GM10248 (cell line): ENCODE measurements at places on chromosomes 5 and 9.
A peak's percentile ranks its signal among the peaks of the same experiment; 100 is the strongest.

GRCh38 chr9:36193023-36193422 lies 2.3 kb downstream of the CLTA start:
- DNase-seq, result no peak

- DNase-seq, result peak; percentile 48
Measured at GRCh38 chr5:112174959-112175594, 244.0 kb downstream of the EPB41L4A start.

GRCh38 chr9:92660266-92660665 lies 9.7 kb downstream of the IPPK start:
- DNase-seq, result no peak

GRCh38 chr9:23747088-23748075 lies 78.7 kb downstream of the ELAVL2 start:
- DNase-seq, result no peak

GRCh38 chr5:28523888-28524635 lies 1485.7 kb upstream of the CDH9 start:
- no peak for DNase-seq

GRCh38 chr5:121746763-121747162 lies 104.9 kb upstream of the FTMT start:
- no peak for DNase-seq

DNA sequence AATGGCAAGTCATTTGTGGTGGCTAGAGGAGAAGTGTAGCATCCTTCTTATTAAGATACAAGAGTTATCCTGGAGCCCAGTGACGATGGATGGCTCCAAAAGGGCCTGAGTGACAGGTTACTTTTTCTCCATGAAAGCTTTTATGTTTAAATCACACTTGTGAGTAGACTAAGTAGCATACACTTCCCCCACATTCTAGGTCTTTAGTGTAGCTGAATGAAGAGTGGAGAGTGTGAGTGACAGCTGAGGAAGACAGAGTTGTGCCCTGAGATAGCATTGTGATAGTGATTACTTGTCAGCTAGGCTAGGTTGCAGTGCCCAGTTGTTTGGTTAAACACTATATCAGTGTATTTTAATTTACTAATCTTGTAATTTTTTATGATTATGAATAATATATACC lies 337.8 kb downstream of the TENT4A start:
- no peak for DNase-seq

- no peak for DNase-seq
Measured at GRCh38 chr5:58542709-58543108, 40.2 kb upstream of the RAB3C start.

- DNase-seq, result no peak
Measured at GRCh38 chr9:4973902-4974301, 11.2 kb upstream of the JAK2 start.

DNA sequence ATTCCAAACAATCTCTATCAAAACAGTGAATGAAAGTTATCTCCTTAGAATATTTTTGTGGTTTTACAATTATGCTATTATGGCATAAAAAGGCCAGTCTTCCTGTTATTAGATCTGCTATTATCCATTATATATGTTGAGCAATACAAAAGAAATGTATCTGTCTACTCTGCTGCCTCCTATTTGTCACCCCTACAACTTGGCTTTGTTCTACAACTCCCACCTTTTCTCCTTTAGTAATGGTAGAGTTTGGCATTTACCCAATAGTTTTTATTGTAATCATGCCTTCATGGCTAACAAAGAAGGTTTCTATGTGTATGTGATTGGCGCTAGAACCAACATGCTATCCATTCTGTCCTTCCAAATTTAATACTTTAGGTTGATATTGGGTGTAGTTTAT lies 189.2 kb upstream of the PRDM9 start:
- DNase-seq, result no peak

DNA sequence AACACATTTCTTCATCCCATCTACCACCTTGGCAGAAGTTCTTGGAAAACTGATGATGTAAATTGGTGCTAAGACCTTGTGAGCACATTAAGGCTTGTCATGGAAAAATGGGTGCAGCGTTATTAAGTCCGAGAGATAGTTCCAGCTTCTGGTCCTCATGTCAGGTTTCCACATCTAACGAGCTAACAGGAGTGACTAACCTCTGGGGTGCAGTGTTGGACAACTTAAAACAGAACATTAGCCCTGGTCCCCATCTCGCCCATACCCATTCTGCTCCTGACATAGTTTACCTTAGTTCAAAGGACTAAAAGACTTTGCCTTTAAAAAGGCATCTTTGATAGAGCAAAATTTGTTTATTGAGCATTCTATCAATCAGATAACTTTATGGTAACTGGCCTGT lies 128.0 kb downstream of the SLC1A3 start:
- no peak for DNase-seq

DNA sequence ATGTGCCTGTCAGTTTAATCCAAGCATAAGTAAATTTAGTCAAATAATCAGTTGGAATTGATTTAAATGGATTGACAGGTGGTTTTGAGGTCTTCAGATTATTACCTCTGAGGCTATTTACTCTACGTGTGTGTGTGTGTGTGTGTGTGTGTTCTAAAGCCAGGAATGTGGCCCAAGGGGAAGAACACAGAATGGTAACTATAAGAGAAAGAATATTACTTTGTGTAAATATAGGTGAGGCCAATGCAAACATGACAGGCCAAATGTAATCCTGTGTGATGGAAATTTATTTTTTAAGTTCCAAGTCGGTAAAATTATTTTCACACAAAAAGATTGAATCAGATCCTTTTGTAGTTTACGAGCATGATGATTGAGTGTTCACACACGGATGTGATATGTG lies 390.0 kb downstream of the PLK2 start:
- no peak for DNase-seq

- DNase-seq, result no peak
Measured at GRCh38 chr9:131407717-131408195, 13.9 kb downstream of the PRRC2B start.

DNA sequence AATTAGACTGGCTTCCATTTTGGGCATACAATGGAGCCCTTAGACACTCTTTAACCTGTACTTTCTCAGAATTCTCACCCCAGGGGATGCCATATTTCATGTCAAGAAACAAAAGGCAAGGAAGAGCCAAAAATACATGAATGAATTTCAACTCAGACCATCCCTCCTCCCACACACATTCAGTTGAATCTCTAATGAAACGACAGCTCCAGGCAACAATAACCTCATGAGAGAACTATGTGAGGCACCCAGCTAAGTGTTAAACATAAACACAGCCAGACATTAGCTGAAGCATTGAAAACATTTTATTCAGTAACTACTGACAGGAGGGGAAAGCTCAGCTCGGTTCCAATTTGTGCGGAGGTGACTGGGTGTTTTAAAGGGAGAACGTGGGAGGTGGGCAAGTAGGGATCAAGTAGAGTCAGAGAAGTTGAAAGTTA lies 1359.1 kb upstream of the CDH9 start:
- DNase-seq, result no peak

- no peak for DNase-seq
Measured at GRCh38 chr5:133114166-133114932, 62.5 kb downstream of the HSPA4 start.

DNA sequence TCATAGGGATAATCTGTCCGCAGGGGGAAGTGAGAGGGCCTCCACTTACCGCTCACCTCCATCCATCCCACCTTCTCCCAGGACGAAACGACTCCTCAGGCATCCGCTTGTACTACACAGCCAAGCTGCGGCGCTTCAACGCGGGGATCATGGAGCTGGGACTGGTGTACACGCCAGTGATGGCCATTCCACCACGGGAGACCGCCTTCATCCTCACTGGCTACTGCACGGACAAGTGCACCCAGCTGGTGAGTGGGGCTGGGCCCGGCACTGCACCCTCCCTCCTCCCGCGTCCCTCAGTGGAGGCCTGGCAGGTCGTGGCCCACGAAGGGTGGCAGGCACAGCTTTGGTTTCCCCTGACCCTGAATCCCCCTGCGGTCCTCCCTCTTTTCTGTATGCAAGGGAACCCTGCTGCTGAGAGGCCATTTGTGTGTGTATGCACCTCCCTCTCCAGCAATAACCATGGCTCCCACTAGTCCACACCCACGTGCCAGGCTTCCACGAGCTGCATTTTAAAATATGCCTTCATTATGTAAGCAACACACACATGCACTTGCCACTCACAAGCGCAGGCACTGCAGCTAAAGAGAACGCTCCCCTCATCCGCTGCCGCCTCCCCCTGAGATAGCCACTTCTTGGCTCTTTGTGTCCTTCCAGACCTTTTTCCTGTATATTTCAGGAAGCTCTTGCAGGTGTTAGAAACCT lies 11.8 kb downstream of the DBH start:
- DNase-seq, result no peak

DNA sequence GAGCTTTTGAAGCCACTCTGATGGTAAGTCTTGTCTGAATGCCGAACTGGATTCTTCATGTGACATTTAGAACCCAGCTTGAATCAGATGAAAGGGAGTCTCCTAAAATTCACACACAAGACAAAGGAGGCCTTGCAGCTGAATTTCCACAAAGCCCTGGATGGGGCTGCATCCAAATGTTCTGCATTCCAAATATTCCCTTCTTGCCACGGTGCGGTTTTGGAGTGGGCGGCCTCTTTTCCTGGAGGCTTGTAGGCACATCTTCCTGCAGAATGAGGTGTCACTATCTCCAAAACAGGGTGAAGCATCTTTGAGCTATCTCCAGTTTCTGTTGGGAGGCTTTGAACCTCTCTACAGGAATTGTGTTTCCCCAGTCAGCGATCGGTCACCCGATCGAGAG lies 342.7 kb downstream of the ARHGEF28 start:
- no peak for DNase-seq

DNA sequence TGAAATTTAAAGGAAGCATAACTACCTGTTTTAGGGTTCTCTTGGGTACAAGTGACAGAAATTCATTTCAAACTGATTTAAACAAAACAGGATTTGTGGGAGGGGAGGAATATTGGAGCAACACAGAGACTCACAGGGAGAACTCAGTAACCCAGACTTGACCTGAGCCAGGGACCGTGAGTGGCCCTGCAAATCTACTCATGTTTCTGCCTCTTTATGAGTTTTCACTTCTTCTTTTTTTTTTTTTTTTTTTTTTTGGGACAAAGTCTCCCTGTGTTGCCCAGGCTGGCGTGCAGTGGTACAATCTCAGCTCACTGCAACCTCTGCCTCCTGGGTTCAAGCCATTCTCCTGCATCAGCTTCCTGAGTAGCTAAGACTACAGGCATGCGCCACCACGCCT lies 405.6 kb upstream of the ZNF608 start:
- DNase-seq, result no peak

- peak; percentile 38 for DNase-seq
Measured at GRCh38 chr5:102670224-102670836, 84.8 kb upstream of the PAM start.

GRCh38 chr5:71865665-71866320 lies 146.7 kb downstream of the CARTPT start:
- no peak for DNase-seq

DNA sequence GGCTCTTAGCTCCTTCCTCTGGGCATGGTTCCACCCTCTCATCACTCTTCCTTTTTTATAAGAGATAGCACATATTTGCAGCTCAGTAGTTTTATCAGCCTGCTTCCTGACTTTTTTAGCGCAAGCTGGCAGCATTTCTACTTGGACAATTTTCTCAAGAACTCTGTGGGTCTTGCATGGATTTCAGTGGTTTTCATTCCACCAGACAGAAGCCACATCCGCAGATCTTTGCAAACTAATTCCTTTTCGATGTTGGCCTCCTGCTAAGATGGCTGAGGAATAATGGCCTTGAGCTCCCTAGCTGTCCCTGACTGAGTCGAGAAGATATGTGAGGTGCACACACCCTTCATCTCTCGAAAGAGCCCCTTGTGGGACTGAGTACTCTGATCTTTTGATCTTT lies 49.5 kb downstream of the GALNT12 start:
- no peak for DNase-seq

GRCh38 chr9:114806526-114806900 lies 674 bp upstream of the TNFSF15 start:
- no peak for DNase-seq

- no peak for DNase-seq
Measured at GRCh38 chr5:2091921-2092320, 209.2 kb upstream of the IRX4 start.

DNA sequence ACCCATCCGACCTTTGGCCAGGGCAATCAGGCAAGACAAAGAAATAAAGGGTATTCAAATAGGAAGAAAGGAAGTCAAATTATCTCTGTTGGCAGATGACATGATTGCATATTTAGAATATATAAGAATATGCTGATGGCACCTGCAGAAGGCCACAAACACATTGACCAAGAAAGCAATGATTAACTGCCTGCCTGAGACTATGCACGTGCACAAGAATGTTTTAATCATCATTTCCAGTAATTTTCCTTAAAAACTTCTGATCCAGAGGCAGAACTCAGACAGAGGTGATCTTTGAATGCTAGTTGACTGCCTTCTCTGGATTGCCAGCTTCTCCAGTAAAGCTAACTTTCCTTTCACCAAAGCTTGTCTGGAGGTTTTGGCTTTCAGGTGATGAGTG lies 260.2 kb downstream of the DTWD2 start:
- DNase-seq, result no peak

DNA sequence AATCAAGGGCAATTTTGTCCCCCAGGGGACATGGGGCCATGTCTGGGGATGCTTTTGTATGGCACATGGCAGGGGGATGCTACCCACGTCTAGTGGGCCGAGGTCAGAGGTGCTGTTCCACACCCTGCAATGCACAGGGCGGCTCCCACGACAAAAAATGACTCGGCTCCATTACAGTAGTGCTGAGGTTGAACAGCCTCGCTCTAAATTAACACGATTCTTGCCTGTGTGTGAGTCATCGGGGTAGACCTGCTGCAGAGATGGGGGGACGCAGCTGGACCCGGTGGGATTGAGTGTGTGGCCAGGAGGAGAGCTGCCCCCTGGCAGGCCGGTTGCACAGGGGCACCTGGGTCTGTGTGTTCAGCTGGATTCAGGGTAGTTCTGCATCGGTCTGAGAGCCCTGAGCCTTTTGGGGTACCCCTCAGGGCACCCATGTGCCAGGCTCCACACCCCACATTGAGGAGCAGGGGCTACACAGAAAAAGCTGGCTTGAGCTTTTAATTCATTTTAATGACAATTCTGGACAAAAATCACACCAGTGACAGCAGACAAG lies 20.0 kb upstream of the COL5A1 start:
- DNase-seq, result no peak

DNA sequence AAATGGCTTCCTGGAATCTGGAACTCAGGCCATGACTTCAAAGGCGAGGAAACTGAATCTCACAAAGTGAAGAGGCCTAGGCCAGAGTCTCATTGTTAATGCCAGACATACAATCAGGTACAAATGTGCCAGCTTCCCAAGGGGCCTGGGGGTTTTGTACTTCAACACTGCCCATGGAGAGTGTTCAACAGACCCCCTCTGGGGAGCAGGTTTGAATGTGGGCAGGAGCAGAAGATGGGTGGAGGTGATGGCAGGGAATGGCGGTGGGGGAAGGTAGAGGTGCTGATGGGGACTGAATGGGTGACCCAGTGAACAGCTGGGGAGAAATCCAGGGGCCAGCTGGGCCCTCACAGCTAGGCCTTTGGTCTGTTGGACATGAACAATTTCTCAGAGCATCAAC lies 12.0 kb downstream of the FOXI1 start:
- DNase-seq, result no peak

DNA sequence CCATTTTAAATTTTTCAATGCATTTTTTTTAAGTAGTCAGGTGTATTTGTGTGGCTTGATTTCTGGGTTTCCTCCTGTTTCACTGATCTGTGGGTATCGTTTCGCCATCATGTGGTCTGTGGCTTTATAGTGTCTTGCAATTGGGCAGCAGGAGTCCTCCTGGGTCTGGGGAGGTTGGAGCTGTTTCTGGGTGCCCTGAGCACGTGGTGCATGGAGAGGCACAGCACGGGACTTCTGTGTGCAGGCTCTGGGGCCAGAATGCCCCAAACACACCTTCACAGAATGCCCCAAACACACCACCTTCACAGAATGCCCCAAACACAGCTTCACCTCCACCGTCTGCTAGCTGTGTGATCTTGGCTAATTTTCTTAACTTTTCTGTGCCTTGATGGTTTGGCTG lies 82.6 kb upstream of the COL5A1 start:
- no peak for DNase-seq
